Neural crest cell (in vitro differentiated cells): ENCODE measurements at places on chromosomes 5 and 9. TPM values are rescaled to one million over a fixed set of nuclear protein-coding genes. Genes with fewer than 3 reads are reported as not detected.

Gene LHX6
- total RNA-seq: 0.07 TPM in 1 of 2 replicates, not detected in the other

Gene EIF4E1B
- total RNA-seq: not detected in 2 replicates

Gene PCDHB9
- total RNA-seq: 5.5 and 7.0 TPM in 2 replicates

Gene FOCAD
- total RNA-seq: 60.1 and 60.4 TPM in 2 replicates

Gene HAPLN1
- 0.75 and 1.4 TPM in 2 replicates for total RNA-seq

Gene TOR1B
- 16.6 and 18.0 TPM in 2 replicates for total RNA-seq

Gene SREK1
- 91.1 and 92.0 TPM in 2 replicates for total RNA-seq

Gene RPL7A
- 2,746 and 2,748 TPM in 2 replicates for total RNA-seq

Gene SHC3
- 14.9 and 17.7 TPM in 2 replicates for total RNA-seq

Gene LRRC19
- total RNA-seq: not detected in 2 replicates

Gene HINT2
- 54.1 and 60.1 TPM in 2 replicates for total RNA-seq

Gene PKN3
- total RNA-seq: 28.0 and 30.0 TPM in 2 replicates

Gene TTC23L
- total RNA-seq: 1.6 and 2.3 TPM in 2 replicates

GRCh38 chr9:37676411-37676830 lies 25.7 kb downstream of the FRMPD1 start:
- no peak for DNase-seq
- no peak overlapping the region for H3K4me3 ChIP-seq
- peaks cover 62% of the 10 kb centered on the region for H3K27me3 ChIP-seq
- no peaks in the 10 kb centered on the region for H3K4me1 ChIP-seq

DNA sequence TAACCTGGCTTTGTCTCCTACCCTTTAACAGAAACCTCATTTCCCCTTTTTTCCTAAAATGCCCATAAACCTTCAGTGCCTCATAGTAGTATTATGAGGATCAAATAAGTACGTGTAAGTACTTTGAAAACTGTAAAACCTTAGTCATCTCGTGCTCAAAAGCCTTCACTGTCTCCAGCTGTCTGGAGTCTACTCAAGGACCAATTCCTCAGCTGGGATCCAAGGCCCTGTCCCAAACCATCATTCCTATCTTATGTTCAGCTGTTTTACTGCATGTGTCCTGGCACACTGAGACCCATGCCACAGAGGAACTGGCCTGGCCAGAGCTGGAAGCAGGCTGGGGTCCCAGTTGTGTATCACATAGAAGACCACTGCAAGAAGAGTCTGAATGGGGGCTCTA lies 15.9 kb downstream of the ADAMTSL1 start:
- H3K4me3 ChIP-seq: no peak overlapping the region
- H3K36me3 ChIP-seq: no peaks in the 10 kb centered on the region
- H3K4me1 ChIP-seq: no peaks in the 10 kb centered on the region

DNA sequence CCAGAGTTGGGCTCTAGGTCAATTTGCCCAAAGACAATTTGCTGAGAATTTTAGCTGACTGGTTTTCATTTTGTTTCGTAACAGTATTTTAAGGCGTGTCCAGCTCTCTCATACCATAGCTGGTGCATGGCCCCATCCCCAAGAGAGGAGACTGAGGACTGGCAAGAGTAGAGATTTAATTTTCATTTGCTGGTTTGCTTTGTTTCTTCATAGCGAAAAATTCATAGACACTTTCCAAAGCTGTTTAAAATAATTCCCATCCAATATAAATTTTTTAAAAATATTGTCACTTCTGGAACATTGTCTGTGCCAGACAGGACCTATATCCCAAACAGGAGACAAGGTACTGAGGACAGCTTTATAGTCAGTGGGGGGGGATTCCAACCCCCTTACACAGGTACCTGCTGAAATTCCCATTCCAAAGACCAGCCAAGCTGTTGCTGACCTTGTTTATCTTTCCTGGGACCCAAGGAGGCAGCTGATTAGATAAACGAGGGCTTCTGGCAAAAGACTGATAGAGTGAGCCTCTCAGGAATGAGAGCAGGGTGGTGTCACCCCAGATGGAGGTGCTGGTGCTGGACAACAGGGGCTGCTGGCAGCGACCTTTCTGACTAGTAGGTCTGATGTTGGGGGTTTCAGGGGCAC lies 6.8 kb upstream of the ANGPTL2 start:
- H3K4me1 ChIP-seq: peaks cover 40% of the 10 kb centered on the region
- H3K27me3 ChIP-seq: peaks cover 3% of the 10 kb centered on the region
- DNase-seq: no peak
- no peaks in the 10 kb centered on the region for H3K36me3 ChIP-seq
- H3K27ac ChIP-seq: no peak overlapping the region

DNA sequence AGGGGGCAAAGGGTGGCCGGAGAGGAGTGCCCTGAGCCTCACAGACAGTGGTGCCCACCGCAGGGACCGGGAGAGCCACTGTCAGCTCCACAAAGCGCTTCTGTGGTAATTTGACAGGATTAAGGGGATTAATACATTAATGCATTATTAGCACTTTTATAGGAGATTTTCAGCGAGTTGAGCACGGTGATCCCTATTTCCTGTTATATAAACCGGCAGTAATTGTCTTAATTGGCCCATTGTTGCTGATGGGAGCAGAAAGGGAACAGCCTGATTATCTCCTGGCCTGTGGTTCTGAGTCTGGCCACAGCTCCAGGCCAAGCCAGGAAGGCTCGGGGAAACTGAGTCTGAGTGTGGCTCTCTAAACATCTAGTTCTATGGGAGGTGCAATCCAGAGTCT lies 423.6 kb downstream of the CDK5RAP2 start:
- no peaks in the 10 kb centered on the region for H3K27me3 ChIP-seq
- no peak overlapping the region for H3K4me3 ChIP-seq
- no peak overlapping the region for H3K27ac ChIP-seq
- peaks cover 10% of the 10 kb centered on the region for H3K4me1 ChIP-seq
- no peak for DNase-seq
- H3K36me3 ChIP-seq: no peaks in the 10 kb centered on the region

DNA sequence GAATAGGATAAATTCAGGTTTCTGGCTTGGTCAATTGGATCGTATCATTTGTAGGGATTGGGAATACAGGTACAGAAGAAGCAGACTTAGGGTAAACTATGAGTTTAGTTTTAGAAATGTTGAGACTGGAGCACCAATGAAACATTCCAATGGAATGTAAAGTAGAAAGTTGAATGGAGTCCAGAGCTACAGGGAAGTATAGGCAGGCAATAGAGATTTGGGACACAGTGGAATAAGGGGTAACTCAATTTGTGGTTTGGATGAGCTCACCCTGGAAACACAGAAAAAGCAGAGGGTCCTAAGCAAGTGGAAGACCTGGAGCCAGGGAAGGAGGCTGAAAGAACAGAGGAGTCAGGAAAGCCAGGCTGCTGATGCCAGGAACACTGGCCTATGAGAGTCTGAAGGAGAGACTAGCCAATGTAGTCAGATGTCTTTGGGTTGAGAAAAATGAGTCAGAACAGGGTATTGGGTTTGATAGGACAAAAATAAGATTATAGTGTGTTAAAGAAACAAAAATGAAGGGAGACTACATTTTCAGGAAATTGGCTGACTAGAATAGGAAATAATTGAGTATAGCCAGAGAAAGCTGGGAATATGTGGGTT lies 72.8 kb downstream of the STARD4 start:
- DNase-seq: no peak
- H3K27ac ChIP-seq: no peak overlapping the region
- H3K4me1 ChIP-seq: no peaks in the 10 kb centered on the region
- no peaks in the 10 kb centered on the region for H3K27me3 ChIP-seq
- H3K4me3 ChIP-seq: no peak overlapping the region

GRCh38 chr5:170363671-170364070 lies 25.5 kb downstream of the KCNMB1 start:
- no peaks in the 10 kb centered on the region for H3K27me3 ChIP-seq
- H3K36me3 ChIP-seq: no peaks in the 10 kb centered on the region
- H3K4me1 ChIP-seq: no peaks in the 10 kb centered on the region
- no peak overlapping the region for H3K27ac ChIP-seq
- no peak for DNase-seq
- H3K4me3 ChIP-seq: no peak overlapping the region

DNA sequence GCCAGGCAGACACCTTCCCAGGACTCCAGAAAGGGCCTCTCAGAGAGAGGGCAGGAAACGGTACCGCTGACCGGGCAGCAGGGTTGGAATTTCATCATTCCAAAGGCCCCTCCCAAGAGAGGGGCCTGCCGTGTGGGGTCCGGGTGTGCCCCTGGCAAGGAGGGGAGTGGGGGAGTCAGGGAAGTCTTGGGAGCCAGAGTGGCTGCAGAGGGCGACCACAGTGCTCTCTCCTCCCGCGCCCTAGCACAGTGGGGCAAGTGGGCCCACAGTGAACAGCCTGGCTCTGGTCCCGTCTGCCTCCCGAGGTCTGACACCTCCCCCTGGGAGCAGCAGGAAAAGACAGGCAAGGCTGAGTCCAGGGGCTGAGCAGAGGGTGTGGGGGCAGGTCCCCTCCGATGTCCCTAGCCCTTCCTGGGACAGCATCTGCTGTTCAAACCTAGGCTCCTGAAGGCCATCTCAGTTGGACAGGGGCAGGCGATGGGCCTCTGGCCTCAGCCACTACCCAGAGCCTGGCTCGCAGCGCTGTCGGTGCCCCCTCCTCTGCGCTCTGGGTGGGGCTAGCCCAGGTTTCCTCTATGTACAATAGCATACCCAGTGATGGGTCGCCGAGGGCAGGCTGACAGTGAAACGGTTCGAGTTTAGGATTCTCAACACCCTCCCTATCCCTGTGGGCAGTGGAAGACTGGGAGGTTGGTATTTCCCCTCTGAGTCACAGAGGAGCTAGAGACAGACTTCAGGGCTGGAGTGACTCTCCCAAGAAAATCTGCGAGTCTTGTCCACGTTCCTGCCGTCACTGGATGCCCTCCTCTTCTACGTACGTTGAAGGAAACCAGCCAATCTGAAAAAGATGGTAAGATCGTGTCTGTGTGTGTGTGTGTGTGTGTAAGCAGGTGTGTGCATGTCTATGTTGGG lies 25.4 kb upstream of the SARDH start:
- peaks cover under 1% of the 10 kb centered on the region for H3K4me1 ChIP-seq
- H3K27me3 ChIP-seq: no peaks in the 10 kb centered on the region
- no peak overlapping the region for H3K4me3 ChIP-seq
- no peak for DNase-seq
- H3K36me3 ChIP-seq: peaks cover 46% of the 10 kb centered on the region
- H3K27ac ChIP-seq: no peak overlapping the region

DNA sequence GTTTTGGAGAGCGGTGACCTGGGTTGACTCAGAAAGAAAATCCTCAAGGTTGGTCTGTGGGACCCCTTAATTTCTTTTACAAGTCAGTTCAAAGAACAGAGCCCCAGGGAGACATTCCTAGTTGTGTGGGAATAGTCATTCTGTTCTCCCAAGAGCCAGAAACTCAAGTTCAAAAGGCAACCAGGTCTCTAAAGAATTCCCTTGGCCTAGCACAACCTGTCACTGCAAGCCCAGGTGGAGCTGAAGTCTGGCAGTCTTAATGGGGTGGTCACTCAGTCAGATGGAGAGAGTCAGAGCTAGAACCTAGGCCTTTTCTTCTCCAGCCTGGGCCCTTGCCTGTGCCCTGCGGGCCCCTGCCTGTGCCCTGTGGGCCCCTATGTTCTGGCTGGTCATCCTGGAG lies 37.5 kb upstream of the CDKN2AIPNL start:
- H3K27ac ChIP-seq: no peak overlapping the region
- no peak for DNase-seq
- no peaks in the 10 kb centered on the region for H3K4me1 ChIP-seq

DNA sequence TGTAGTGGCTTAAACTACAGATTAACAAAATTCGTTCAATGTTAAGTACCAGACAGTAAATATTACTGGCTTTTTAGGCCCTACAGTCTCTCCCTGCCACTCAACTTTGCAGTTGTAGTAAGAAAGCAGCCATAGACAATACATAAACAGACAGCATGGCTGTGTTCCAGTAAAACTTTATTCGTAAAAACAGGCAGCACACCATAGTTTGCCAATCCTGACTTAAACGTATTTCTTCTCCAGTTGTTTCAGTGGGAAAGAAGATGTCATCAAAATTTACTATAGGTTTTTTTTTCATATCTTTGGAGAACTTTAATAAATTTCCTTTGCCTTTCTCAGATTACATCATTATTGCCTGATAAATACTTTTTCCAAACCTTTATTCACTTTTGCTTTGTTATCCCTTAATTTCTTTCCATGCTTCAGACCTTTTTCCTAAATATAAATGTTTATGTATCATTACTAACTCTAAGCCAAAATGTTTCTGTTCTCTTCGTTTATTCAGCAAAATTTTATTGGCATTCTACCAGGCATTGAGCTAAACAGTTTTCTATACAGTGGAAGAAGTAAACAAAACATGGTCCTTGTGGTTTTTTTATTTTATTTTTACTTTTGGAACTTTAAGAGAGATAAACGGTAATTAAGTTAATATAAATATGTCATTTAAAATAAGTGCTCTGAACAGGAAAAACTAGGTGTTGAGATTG lies 64.5 kb downstream of the SLF1 start:
- H3K27ac ChIP-seq: no peak overlapping the region
- H3K4me3 ChIP-seq: no peak overlapping the region
- H3K27me3 ChIP-seq: no peaks in the 10 kb centered on the region
- no peak for DNase-seq
- H3K36me3 ChIP-seq: peaks cover 12% of the 10 kb centered on the region
- H3K4me1 ChIP-seq: peaks cover 8% of the 10 kb centered on the region

GRCh38 chr9:68698943-68699509 lies 6.0 kb upstream of the PIP5K1B start:
- DNase-seq: no peak
- H3K36me3 ChIP-seq: no peaks in the 10 kb centered on the region
- H3K4me3 ChIP-seq: no peak overlapping the region
- no peak overlapping the region for H3K27ac ChIP-seq
- peaks cover 8% of the 10 kb centered on the region for H3K4me1 ChIP-seq

DNA sequence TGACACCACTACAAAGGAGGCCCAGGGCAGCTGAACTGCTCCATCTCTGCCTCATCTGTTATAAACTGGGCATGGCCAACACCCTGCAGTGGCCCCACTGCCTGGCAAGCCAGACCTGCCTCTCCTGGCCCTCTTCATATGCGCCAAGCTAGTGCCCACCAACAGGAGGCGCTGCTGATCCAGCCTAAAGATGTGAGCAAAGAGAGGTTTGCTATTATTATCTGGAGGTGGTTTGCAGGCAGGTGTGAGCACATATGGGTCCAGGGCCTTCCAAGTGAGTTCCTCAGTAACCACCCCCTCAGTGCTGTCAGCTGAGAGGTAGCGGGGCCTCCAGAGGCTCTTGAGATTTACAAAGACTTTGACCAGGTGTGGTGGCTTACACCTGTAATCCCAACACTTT lies 232.2 kb downstream of the SYK start:
- H3K27me3 ChIP-seq: no peaks in the 10 kb centered on the region
- no peak overlapping the region for H3K27ac ChIP-seq
- H3K4me1 ChIP-seq: peaks cover 19% of the 10 kb centered on the region
- H3K4me3 ChIP-seq: no peak overlapping the region
- DNase-seq: no peak
- H3K36me3 ChIP-seq: no peaks in the 10 kb centered on the region
